ENCODE measurements at places on chromosomes 5 and 9. TPM values are rescaled to one million over a fixed set of nuclear protein-coding genes. Genes with fewer than 3 reads are reported as not detected.

Gene PDCD1LG2
- 3.3 TPM for total RNA-seq

Gene ROPN1L
- total RNA-seq: 0.31 TPM

Gene KCNV2
- not detected for total RNA-seq

Gene ROR2
- total RNA-seq: 25.4 TPM

Gene PFDN1
- total RNA-seq: 49.1 TPM

DNA sequence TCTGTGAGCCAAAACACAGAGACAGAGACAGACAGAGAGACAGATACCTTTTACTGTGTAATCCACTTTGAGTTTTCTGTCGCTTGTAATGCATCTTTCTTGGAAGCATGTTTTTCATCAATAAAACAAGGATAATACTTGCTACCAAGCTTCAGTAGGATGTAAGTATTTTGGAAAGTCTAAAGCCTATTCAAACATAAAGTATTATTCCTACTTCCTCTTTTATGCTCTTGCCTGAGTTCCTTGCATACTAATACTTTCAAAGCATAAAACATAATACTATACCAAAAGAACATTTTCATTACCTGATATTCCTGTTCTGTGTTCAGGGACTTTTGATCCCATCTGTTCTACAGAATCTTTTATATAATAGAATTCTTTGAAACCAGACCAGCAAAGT, 64.5 kb upstream of the SLC30A5 start:
- DNase-seq: no peak

- DNase-seq: no peak
These were observed 347.6 kb downstream of the GADD45G start for GRCh38 chr9:89952401-89952800.

DNA sequence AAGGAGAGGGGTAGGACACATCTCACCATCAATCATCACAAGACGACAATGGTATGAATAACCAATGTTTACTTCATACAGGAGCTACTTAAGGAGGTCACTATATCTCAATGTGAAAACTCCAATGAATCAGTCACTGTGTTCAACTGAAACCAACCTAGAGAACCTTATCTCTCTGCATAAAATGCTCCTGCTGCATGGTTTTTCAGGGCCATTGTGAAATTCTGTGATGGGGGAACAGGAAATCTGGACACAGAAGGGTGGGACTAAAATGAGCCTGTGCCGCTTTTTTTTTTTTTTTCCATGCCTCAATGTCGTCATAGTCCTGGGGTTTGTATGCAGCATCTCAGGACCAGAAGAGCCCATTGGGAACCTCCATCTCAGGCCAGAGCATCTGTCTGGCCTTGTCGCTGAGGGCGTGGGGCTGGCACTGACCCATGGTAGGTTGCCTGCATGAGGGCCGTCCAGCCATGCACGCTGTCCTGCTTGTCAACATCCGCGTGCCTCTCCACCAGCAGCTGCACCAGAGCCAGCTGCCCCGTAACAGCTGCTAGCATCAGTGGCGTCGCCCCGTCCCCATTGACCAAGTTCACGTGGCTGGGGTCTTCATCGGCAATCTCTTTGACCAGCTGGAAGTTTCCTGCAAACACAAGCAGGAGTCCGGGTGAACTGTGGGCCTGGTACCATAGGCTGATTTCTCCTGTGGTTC, 12.7 kb downstream of the ANKS6 start:
- no peak for DNase-seq

DNA sequence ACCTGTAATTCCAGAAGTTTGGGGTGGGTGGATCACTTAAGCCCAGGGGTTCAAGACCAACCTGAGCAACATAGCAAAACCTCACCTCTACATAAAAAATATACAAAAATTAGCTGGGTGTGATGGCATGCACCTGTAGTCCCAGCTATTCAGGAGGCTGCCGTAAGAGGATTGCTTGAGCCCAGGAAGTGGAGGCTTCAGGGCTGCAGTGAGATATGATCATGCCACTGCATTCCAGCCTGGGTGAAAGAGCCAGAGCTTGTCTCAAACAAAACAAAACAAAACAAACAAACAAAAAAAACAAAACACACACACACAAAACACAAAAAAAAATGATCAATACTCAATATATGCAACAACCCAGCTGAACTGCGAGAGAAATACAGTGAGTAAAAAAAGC, 29.5 kb upstream of the TRIM14 start:
- no peak for DNase-seq

DNA sequence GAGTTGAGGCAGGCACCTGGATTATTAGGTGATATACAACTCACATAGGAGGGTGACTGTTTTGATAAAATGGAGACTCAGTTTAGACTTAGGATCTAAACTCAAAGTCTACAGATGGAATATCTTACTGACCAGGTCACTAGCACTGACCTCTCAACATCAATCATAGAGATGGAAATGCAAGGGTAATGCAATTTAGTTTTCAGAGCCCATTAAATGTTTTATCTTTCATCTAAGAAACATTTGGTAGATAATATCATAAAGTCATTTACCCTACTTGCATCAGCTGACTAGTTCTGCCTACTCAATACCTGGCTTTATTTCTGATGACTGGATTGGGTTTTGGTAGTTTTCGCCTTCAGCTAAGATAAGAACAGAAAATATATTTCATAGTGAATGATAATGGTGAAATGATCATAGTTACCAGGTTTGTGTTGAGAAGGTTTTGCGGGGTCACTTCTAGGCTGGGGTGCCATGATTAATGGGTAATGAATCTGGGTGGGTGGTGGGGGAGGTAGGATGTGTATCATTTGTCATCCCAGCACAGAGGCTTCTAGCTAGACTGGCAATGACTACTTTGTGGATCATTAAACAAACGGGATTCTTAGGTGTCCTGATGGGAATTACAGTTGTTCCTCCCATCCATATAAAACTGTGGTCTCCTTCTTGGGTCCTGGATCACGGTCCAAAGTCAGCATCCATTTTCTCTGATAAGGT, 173.4 kb downstream of the PPP2R2B start:
- no peak for DNase-seq

DNA sequence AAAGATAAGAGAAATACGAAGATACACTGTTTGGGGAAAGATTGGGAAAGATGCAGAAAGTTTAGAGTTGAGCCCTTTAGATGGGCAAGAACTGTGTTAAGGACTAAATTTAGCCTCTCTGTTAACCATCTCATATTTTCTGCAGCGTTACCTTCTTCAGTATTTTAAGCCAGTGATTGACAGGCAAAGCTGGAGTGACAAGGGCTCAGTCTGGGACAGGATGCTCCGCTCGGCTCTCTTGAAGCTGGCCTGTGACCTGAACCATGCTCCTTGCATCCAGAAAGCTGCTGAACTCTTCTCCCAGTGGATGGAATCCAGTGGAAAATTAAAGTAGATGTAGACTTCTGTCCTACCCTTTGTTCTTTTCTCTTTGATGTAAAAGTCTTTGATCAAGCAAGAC, 26.4 kb upstream of the LNPEP start:
- no peak for DNase-seq

DNA sequence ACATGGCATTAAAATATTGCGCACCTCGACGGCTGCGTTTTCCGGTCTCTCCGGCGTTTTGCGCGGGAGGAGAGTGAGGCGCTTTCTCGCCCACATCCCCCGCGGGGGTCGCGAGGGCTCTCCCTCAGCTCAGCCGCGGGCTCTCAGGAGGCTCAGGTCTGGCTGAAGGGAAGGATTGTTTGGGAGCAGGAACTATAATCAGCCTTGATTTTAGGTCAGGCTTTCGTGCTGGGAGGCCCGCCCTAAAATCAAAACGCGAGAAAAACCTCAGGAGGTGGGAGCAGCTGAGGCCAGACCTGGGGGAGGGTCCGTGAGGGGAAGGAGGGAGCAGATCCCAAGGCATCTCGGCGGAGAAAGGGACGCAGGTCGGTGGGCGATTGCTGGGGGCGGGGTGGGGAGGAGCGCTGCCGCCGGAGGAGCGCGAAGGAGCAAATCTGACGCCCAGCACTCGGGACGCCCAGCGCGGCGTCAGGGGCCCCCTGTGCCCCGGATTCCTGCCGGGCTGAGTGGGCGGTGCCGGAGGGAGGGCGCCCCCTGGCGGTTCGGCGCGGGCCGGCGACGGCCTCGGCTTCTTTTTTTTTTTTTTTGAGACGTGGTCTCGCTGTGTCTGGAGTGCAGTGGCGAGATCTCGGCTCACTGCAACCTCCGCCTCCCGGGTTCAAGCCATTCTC, 18.7 kb upstream of the RNF130 start:
- peak; percentile 76 for DNase-seq

GRCh38 chr5:6719417-6719816, 6.2 kb downstream of the TENT4A start:
- DNase-seq: no peak

DNA sequence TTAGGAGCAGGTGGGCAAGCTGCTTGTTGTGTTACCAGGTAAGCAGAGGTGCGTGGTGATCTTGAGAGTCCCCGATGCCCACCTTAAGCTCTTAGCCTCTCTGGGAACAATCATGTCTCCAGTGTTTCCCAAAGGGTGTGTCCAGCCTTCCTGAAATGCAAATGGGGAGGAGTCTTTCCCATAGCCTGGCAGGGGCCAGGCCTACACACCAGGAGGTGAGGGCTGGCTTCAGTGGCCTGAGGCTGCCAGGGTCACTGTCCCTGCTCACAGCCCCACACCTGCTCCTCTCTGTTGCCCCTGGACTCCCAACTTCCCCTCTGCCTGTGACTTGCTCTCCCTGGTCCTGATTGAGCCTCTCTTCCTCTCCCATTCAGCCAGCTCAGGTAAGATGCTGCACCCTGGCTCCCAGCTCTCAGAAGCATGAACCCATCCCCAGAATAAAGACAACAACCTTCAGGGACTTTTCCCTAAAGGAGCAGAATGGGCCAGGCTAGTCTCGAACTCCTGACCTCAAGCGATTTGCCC, 65.7 kb upstream of the PHYKPL start:
- no peak for DNase-seq

DNA sequence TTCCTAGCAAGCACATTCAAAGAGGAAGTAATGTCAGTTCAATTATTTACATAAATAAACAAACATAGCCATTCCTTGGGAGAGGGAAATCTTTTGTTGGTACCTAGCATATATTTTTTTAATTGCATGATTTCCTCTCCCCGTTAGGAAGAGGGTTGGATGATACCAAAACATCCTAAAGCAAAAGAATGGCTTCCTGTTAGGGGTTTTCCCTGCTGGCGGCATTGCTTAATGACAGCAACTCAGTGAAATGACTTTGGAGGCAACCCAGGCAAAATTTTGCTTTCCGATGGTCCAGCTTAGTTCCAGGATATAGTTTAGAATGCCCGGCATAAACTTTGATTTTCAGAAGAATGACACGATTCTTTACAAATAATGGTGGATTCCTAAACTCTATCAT, 73.2 kb downstream of the MAT2B start:
- no peak for DNase-seq

DNA sequence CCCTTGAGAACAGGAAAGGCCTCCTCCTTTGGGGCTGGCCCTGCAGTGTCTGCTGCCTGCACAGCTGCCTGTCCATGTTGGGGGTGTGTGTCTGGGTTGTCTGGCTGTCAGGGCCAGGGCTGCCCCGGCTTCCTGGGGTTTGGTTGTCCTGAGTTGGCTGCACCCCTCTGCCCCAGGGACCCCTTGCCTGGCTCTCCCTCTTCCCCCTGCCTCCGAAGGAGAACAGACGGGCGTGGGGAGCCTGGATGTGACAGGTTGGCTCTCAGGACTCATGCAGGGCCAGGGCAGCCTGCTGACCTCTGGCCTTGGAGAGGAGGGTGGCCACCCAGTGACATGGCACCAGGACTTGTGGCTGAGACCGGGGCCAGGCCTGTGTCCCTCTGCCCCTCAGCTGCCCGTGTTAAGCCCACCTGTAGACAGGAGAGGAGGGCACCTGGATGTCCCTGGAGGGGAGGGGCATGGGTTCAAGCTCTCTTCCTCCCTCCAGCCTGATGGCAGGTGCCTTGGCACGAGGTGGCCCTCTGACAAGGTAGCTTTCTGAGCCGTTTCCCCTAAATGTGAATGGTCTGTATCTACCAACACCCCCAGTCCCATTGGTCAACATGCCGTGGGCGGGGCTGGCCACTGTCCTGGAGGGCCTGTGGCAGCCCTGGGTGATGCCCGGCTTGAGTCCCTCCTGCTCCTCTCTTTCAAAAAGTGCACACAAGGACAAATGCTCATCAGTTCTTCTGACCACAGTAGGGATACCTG, 34.9 kb downstream of the WNK2 start:
- DNase-seq: peak; percentile 16

GRCh38 chr9:136510561-136510960, 27.7 kb upstream of the SEC16A start:
- DNase-seq: no peak

DNA sequence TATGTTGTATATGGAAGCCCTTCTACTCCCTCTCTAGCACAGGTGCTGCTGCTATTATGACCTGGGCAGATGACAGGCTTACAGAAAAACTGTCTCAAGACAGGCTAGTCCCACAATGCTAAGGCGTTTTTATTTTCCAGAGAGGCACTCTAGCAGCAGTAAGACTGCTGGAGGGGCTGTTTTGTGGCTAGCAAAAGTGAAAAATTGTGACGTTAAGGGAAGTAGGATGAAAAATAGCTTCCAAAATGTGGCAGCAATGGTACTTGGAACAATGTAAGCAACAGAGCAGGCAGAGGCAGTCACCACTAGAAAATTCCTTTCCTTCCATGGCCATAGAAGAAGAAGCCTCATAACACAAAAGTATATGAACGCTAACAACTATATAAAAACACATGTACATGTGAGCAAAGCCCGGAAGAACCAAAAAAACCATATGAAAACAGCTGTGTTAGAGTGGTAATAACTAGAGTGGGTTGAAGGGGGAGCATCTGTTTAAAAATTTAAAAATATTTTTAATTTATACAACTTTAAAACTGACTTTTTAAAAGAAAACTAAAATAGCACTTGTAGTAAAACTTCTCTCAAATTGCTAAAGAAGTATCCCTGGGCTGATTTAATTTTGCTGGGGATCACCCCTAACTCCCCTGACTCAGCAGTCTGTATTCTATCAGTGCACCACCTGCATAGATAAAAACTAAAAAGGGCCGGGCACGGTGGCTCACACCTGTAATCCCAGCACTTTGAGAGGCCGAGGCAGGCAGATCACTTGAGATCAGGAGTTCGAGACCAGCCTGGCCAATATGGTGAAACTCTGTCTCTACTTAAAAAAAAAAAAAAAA, 30.6 kb downstream of the CLINT1 start:
- DNase-seq: no peak

- DNase-seq: peak; percentile 43
These were observed 57.4 kb upstream of the PLPP6 start for GRCh38 chr9:4604678-4605095.

- DNase-seq: peak; percentile 52
These were observed 31.6 kb downstream of the TNFSF8 start for GRCh38 chr9:114898741-114899140.

- no peak for DNase-seq
These were observed 585.5 kb downstream of the TLE1 start for GRCh38 chr9:81103597-81104471.

GRCh38 chr5:55415071-55415470, 107.3 kb downstream of the MTREX start:
- no peak for DNase-seq

DNA sequence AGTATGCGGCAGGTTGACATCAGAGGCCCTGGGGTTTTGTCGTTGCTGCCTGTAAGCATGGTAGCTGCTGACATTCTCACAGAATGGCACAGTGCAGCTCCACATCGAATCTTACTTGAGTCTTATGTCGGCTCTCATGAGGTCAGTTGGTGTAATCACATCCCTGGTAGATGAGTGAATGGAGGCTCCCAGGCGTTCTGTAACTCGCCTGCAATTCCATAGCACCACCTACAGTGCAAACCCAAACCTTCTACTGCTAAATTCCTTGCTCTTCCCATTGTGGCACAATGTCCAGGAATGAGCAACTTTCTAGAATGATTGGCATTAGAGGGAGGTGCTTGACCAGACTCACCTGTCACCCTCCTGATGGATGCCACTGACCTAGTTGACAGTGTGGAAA, 578.4 kb downstream of the CCDC171 start:
- DNase-seq: no peak

GRCh38 chr5:79886925-79887655, 104.0 kb downstream of the MTX3 start:
- DNase-seq: no peak
